ENCODE measurements at places on chromosomes 12 and 14. TPM values are rescaled to one million over a fixed set of nuclear protein-coding genes. Genes with fewer than 3 reads are reported as not detected.

DNA sequence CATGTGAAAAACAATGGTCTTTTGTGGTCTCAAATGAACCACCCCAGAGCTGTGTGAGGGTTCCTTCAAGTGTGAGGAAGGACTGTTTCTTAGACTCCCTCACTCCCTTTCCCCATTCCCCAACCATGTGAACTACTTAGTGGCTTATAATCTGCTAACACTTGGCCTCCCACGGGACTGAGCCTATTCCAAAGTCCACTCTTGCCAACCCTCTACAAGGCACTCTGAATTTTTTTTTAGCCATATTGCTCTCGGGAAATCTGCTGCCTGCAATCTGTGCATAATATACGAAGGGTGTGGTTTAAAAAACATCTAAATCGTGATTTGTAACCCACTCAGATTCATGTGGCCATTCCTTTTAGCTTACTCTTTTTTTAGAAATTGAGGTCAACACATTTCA lies 2.6 kb downstream of the SVOP start:
- no peak for DNase-seq

GRCh38 chr14:21521501-21521900 lies 4.6 kb downstream of the SALL2 start:
- DNase-seq = no peak

IL22 gene
- not detected for total RNA-seq

SLC39A2 gene
- total RNA-seq = not detected

NFATC4 gene
- total RNA-seq = 20.1 TPM

ITPR2 gene
- total RNA-seq = 172 TPM
